ENCODE measurements at places on chromosomes 1 and 21.
A peak's percentile ranks its signal among the peaks of the same experiment; 100 is the strongest.

- DNase-seq: no peak
Measured at GRCh38 chr1:203033917-203034316, 7.6 kb downstream of the PPFIA4 start.

GRCh38 chr1:7299329-7299799 lies 471.7 kb upstream of the VAMP3 start:
- DNase-seq: peak; percentile 1

DNA sequence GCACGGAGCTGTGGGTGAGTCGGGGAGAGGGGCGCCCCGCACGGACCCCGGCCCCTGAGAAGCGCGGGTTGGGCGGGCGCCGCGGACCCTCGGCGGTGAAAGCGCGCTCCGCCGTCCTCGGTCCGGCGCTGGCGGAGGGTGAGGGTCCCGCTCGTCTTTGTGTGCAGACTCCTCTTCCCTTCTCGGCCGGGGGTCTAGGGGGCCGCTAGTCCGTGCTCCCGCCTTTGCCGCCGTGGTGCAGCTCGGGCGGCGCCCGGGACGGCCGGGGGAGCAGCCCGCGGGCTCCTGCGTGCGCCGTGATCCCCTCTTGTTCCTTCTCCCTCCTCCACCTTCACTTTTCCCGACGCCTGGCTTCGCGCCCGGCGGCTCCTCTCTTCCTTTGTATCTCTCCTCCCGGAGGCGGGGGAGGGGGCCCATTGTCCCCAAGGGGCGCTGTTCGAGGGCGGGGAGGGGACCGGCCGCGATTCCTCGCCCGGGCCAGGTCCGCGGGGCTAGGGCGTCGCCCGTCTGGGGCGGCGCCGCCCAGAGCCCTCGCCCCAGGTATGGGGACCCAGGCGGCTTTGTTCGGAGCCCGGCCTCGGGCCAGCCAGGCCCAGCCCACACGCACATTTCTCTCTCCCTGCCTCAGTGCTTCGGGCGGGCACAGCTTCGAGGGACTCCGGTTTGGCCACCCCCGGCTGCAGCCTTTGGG lies 519 bp downstream of the FNBP1L start:
- DNase-seq: no peak

- DNase-seq: peak; percentile 24
Measured at GRCh38 chr1:58155418-58156123, 391.0 kb downstream of the OMA1 start.

DNA sequence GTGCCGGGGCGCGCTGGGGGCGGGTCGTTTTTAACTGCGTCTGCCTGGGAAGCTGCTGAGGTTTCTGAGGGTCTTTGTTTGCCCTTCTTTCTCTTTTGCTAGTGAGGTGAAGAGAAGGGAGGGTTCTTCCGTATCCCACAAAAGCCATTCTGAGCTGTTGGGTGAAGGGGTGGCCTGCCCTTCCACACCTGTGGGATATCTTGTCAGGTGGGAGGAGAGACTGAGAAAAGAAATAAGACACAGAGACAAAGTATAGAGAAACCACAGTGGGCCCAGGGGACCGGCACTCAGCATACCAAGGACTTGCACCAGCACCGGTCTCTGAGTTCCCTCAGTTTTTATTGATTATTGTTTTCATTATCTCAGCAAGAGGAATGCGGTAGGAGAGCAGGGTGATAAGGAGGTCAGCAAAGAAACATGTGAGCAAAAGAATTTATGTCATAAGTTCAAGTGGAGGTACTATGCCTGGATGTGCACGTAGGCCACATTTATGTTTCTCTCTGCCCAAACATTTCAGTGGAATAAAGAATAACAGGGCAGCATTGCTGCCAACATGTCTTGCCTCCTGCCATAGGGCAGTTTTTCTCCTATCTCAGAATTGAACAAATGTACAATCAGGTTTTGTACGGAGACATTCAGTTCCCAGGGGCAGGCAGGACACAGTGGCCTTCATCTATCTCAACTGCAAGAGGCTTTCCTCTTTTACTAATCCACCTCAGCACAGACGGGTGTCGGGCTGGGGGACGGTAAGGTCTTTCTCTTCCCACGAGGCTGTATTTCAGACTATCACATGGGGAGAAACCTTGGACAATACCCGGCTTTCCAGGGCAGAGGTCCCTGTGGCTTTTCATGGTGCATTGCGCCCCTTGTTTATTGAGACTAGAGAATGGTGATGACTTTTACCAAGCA lies 972 bp downstream of the PGBD2 start:
- DNase-seq: no peak

DNA sequence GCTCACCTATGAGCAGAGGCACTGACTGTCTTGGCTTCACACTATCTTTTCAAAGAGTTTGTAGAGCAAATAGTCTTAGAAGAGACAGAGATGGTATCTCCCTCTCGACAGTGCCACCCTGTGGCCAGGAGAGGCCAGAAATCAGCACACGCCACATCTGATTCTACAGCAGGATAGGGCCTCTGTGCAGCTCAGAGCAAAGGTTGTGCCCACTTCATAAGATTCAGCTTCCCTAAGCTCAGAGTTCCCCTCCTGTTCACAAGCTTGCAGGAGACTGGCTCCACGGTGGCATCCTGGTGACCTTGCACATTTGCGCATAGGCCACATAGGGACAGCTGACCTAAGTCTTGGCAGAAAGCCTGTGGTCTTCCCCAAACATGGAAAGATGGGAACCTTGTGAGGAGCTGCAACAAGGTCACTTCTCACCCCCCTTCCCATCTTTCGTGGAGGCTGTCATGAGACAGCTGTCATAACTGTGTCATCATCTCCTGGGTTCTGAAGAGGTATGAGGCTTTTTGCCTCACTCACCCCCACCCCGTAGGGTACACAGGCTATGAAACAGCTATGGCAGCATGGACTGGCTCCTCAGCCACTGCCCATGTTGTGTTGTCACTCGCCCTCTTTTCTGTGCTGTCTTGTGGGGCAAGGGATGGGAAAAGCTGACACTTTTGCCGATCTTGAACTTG lies 3.0 kb downstream of the ITLN2 start:
- DNase-seq: peak; percentile 37

GRCh38 chr1:89733748-89734147 lies 87.1 kb upstream of the LRRC8D start:
- no peak for DNase-seq

- DNase-seq: no peak
Measured at GRCh38 chr1:192626366-192627179, 9.4 kb upstream of the RGS13 start.

GRCh38 chr1:2591581-2592261 lies 5.1 kb downstream of the PRXL2B start:
- no peak for DNase-seq

DNA sequence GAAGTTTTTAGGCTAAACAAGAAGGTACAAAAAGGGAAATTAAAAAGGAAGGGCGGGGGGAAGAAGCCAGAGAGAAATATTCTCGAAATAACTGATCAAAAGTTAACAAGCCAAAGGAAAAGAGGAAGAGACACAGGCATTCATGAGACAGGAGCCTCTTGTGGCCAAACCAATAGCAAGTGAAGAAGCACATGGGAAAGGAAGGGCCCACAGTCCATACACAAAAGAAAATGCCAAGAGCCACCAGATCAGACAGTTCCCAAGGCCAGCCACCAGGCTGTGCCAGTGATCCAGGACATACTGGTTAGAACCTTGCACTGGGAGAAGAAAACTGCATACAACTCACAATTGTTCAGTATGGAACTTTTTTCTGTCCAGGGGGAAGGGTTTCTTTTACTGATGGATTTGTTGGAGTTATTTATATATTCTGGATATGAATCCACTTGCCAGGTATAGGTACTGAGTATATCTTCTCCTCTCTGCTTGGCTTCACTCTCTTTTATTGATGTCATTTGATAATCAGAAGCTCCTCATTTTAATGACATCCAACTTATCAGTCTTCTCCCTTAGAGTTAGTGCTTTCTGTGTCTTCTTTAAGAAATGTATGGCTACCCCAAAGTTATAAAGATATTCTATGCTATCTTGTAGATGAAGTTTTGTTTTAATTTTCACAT lies 76.8 kb downstream of the CD46 start:
- DNase-seq: peak; percentile 64

DNA sequence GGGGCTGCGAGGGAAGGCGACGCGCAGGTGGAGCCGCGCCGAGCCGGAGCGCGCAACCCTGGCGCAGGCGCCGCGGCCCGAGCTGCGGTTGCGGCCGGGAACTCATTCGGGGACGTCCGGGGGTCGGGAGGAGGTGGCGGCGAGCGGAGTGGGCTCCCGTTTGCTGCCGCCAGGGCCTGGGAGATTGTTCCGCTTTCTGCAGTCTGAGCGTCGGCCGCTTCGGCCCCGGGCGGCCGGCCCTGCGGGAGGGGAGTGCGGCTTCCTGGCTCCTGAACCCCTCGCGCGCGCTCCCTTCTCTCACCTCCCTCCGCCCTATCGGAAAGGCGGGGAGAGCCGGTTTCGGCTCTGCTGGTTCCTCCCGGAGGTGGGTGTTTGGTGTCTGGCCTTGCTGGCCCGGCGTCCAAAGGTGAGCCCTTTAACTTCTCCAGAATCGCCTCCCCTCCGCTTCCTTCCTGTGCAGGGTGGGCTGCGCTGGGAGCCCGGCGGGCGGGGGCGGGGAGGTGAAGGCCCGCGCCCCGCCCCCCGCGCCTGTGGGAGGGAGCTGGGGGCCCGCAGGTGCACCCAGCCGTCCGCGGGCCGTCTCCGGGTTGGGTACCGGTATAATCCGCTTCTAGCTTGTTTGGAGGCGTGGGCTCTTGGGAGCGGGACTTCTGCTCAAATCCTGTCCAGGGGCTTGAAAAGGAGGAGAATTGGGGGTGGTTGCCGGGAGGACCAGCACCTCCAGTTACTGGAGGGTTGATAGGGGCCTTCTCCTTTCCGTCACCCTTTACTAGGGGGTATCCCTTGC lies 683 bp downstream of the LRRC8D start:
- no peak for DNase-seq

GRCh38 chr21:28675331-28676041 lies 317.2 kb downstream of the LTN1 start:
- DNase-seq: no peak

DNA sequence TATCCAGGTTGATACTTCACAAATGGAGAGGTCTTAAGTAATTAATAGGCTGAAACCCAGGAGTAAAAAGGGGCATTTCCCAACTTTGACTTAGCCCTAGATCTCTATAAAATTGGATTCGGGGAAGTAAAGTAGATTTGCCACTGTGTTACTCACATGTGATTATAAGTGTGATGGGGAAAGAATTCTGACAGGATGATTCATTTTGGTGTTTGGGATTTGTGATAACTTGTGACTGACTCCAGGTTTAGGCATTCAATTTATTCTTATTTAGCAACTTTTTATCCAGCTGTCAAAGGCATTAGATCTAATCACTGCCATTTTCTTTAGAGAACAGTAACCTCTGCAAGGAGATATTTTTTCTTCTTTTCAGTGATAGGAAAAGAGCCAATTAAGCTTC lies 175.5 kb downstream of the ASTN1 start:
- DNase-seq: no peak

DNA sequence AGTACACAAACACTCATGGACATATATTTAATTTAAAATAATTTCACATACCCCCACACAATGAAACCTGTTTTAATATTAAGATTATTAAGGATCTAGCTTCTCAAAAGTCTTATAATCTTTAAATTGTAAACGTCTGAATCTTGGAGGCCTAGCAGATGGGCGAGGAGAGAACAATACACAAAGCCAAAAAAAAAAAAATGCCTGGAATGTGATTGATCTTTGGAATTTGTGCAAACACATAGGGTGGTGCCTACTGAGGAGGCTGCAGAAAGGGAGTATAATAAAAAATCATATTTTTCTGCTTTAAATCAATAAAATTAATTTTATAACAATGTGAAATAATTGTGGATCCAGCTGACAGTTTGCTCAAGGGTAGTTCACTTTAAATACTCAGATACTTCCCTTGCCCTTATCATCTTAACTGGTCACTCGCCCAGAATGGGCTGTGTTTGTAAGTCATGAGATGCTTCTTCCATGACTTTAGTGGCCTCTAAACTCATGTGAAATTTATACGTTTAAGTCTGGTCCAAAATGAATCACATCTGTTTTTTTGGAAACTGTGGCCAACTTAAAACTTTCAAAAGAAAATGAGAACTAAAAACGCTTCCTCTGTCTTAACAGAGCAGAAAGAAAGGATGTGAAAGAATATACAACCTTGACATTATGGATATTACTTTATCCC lies 802.8 kb upstream of the CXADR start:
- DNase-seq: no peak

GRCh38 chr1:164583196-164583595 lies 24.2 kb downstream of the PBX1 start:
- DNase-seq: no peak

DNA sequence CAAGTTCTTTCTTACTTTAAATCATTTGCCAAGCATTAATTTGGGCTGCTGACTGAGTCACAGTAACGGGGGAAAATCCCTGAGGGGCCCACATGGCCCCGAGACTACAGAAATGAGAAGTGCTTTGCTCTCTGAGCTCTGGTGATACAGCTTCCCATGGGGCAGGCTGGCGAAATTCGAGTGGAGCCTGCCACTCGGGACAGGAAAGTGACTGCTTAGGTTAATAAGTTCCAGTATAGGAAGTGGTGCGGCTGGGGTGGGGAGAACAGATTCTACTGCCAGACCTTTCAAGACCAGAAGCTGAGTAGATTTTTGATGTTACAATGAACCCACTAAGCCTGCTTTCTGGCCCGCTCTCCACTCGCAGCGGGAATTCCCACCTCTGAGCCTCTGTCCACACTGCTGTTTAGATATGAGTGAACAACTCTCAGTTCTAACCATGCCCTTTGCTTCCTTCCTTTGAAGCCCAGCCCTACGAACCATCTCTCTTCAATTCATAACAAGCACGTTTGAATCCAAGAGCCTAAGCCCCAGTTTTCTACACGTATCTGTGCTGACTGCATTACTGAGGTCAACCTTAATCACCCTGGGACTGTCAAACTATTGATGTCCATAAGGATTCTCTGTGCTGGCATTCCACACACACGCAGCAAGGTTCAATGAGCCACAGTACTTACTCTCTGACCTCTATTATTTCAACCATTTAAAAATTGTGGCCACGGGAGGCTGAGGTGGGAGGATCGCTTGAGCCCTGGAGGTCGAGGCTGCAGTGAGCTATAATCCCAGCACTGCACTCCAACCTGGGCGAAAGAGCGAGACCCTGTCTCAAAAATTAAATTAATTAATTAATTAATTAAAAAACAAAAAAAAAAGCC lies 9.6 kb downstream of the ZBTB17 start:
- no peak for DNase-seq

- no peak for DNase-seq
Measured at GRCh38 chr1:202540448-202540847, 169.8 kb downstream of the SYT2 start.

DNA sequence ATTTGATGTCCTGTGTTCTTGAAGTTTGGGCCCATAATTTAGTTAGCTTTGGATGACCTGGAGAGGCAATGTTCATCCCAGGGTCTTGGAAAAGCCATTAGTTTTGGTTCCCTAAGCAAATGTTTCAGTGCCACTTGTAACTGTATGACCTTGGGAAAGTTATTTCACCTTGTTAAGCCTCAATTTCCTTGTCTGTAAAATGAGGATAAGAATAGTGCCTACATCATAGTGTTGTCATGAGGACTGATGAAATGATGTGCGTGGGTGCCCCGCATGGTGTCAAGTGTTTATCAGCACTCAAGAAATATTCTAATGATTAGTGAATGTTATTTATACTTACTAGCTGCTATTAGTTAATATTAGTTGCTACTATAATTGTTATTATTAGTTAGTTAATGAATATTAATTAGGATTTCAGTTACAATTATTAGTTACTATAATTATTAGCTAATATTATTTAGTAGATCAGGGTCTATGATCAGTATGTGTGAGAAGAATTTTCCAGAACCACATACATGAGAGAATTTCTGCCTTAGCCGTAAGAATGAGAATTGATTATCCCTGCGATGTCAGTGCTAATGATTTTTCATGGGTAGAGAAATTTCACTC lies 1.9 kb downstream of the SH3BGR start:
- no peak for DNase-seq

GRCh38 chr1:6170742-6171201 lies 9.3 kb downstream of the CHD5 start:
- no peak for DNase-seq

All from NCI-H1694 (cell line).